ENCODE measurements at places on chromosomes 6 and 20.

GRCh38 chr20:39259808-39260207 is 297.7 kb downstream of the DHX35 start:
- DNase-seq = no peak

DNA sequence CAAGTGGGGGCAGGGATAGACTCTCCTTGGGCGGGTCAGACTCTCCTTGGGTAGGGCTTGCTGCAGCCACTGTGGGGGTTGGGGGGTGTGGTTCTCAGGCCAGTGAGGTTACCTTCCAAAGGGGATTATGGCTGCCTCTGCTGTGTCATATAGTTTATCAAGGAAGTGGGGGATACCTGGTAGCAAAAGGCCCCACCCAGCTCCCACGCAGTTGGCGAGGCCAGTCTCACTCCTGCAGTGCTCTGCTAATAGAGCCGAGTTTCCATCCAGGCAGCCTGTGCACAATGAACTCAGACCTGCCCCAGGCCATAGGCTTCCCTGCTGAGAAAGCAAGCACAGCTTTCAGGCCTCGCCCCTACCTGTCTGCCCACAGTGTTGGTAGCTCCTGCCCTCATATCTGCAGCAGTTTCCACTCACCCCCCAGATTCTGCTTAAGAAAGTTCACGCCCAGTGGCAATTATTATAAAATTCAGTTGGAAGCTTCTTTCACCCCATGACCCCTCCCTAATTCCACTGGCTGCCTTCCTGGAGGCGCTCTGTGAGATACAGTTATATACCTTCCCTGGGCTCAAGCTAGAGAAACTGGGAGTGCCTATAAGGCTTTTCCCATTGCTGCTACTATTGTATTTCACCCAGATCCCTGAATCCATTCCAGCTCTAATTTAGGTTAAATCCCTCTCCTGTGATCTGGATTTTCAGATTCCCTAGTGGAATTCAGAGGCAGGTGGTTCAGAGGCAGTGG is 56.1 kb downstream of the HDDC2 start:
- DNase-seq = no peak

- DNase-seq = no peak
Observed at GRCh38 chr6:126170978-126171382, 168.9 kb upstream of the CENPW start.

DNA sequence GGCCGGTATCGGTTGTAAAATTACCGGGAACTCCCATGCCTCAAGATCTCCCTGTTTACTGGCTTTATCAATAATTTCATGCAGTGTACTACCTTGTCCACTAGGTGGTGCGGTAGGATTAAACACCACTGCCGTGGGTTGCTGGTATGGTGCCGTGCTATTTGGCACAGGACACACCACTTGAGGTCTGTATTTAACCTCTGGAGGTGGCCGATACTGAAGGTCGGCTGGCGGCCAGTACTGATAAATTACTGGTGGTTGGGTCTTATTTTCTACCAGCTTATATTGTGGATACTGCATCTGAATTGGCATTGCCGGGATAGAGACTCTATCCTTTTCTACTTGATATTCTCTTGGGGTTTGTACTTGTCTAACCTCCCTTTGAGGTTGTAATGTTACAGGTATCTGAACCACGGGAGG is 14.3 kb upstream of the PTCRA start:
- DNase-seq = peak; percentile 77
